NCI-H1092 (cell line): ENCODE measurements at places on chromosomes 6 and 20.

- DNase-seq, result no peak
Observed at GRCh38 chr6:13668291-13668928, 43.2 kb downstream of the RANBP9 start.

- DNase-seq, result no peak
Observed at GRCh38 chr6:124669713-124670480, 292.3 kb upstream of the RNF217 start.

DNA sequence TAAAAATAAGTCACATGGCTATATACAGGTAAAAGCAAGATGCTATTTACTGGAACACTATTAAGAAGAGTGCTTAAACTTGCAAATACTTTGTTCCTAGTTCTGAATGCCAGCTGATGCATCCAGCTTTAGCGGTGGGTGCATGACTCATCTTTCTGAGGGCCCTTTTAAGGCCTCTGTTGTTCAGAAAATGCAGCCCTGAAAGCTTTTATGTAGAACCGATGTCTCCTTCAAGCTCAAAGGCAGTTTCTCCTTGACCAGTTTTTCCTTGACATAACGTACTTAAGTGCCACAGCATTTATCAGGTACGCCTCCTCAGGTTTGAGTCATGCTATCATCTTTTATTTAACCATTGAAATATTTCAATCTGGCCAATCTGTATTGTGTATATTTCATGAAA is 82.8 kb downstream of the MLIP start:
- no peak for DNase-seq

- no peak for DNase-seq
Observed at GRCh38 chr6:82216549-82216948, 31.0 kb downstream of the IBTK start.

DNA sequence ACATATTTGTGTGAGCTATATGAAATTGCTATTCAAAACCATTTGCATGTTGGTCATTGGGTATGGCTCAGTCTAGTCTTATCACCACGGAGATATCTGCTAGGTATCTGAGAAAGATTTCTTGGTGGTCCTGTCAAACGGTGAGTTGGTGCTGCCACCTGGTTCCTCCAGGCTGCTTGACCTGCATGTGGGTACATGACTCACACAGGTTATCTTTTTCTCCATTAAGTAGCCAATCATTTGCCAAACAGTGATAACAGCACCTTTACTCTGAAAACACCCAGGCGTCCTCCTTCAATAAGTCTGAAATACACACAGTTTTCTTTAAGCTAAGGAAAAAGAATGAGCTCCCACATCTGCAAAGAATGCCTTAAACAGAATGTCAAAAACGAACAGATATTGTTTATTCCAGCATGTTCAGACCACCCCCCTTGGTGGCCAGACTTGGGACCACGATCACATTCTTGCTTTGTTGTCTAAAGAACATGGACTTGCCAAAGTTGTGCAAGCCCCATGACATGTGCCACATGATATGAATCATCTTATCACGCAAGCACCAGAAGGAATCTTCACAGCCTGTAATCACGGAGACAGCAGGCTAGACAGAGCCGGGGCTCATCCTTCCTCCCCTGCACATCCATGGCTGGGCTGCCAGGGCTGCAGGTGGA is 200.7 kb upstream of the THBS2 start:
- DNase-seq, result no peak

DNA sequence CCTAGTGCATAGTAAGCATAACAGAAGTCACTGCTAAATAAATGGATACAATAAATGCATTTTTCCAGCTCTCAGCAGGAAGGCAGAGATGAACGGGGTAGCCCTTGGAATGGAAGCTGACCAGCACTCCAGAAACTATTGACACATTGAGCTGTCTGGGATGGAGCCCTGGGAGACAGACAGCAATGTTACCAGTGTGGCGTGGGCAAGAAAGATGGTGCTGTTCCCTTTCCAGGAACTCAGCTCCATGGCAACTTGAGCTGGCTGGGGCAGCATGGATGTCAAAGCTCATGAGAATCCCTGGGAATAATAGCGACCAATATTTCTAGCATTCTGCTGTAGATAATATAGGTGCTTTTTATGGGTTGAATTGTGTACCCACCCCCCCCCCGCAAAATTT is 104.3 kb upstream of the PTPRT start:
- no peak for DNase-seq

DNA sequence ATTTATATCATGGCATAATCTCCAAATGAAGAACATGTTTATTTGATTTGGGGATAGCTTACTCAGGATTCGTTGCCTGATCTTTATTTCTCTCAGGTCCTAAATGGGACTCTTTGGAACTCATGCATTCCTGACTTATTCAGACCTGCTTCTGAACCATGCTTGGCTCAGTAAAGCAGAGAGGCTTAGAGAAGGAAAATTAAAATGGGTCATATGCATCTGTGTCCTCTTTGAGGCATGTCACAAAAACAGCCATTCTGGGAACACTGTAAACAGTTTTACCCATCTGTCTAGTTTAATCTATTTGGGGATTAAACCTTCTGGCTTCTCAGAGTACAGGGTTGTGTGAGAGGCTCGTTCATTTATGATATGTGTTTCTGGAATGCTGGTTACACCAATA is 1017.3 kb downstream of the KIF16B start:
- no peak for DNase-seq
